GM04504 (cell line): ENCODE measurements at places on chromosomes 13 and 19.

GRCh38 chr19:39296906-39297305, 699 bp downstream of the IFNL1 start:
- DNase-seq = no peak

- DNase-seq = no peak
Observed at GRCh38 chr19:18839465-18840287, 7.9 kb downstream of the UPF1 start.

DNA sequence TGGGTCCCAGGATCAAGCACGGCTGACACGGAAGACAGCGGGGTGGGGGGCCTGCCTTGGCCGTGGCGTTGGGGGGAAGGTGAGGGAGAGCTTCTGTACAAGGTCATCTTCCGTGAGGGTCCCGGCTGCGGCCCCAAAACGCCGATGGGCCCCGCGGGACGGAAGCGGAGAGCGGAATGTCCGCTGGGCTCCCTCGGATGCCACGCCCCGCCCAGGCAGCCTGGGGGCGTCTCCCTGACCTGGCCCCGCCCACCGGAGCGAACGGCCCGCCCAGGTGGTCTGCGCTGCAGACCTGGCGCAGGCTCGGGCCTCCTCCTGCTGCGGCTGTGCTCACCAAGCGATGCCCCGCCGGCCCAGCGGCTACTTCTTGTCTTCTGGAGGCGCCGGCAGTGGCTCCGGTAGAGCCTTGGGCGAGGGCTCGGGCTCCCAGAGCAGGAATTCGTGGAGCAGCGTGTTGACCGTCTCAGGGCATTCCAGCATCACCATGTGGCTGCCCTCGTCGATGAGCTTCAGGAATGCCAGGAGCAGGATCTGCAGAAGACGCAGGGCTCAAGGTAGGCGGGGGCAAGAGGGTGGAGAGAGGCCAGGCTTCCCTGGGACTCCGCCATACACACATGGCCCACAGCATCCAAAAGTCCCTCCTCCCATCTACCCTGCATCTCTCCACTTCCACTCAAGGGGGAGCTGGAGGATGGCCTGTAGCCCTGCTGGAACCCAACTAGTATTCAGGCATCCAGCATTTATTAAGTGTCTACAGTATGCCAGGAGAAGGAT, 10.7 kb downstream of the ABHD8 start:
- DNase-seq = peak; percentile 85

GRCh38 chr19:48290771-48291488, 21.0 kb downstream of the ZNF114 start:
- DNase-seq = peak; percentile 61

GRCh38 chr13:110971486-110971885, 56.6 kb upstream of the ANKRD10 start:
- no peak for DNase-seq

GRCh38 chr13:31168166-31168565, 6.5 kb upstream of the HSPH1 start:
- no peak for DNase-seq

DNA sequence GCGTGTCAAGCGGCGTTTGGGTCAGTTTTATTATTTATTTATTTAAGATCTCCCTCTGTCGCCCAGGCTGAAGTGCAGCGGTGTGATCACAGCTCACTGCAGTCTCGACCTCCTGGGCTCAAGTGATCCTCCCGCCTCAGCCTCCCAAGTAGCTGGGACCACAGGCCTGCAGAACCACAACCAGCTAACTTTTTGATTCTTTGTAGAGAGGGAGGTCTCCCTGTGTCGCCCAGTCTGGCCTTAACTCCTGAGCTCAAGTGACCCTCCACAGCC, 713 bp downstream of the MRPS12 start:
- DNase-seq = no peak

- no peak for DNase-seq
Observed at GRCh38 chr13:32881777-32882145, 134.5 kb upstream of the KL start.

DNA sequence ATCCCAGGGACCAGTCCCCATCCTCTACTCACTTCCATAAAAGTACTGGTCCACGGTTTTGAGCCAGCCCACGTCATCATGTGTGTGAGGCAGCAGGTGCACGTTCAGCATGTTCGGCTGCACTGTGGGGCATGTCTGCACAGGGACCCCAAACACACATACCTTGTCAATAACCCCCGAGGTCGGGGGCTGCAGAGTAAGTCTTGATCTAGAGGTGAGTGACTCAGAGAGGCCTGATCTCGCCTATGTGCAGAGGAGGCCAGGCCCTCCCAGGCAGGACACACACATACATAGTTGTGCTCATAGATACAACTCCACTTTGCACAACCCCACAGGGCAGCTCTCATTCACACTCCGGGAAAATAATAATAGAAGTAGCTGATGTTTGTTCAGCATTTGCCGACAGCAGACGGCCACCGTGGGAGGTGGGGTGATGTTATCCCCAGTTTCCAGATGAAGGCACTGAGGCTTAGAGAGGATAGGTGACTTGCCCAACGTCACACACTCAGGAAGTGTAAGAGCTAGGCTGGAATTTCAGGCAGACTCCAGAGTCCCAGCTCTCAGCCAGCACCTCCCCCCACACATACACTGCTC, 774 bp downstream of the MAN2B1 start:
- DNase-seq = no peak

- no peak for DNase-seq
Observed at GRCh38 chr13:97441368-97441767, 7.4 kb downstream of the RAP2A start.
